ENCODE measurements at places on chromosomes 16 and 17.

- no peak for DNase-seq
Measured at GRCh38 chr17:4840893-4841242, 7.7 kb downstream of the MINK1 start.

- DNase-seq, result no peak
Measured at GRCh38 chr17:77666881-77667395, 291.6 kb upstream of the TNRC6C start.

GRCh38 chr17:81703747-81704654 lies 834 bp downstream of the MRPL12 start:
- DNase-seq, result no peak

DNA sequence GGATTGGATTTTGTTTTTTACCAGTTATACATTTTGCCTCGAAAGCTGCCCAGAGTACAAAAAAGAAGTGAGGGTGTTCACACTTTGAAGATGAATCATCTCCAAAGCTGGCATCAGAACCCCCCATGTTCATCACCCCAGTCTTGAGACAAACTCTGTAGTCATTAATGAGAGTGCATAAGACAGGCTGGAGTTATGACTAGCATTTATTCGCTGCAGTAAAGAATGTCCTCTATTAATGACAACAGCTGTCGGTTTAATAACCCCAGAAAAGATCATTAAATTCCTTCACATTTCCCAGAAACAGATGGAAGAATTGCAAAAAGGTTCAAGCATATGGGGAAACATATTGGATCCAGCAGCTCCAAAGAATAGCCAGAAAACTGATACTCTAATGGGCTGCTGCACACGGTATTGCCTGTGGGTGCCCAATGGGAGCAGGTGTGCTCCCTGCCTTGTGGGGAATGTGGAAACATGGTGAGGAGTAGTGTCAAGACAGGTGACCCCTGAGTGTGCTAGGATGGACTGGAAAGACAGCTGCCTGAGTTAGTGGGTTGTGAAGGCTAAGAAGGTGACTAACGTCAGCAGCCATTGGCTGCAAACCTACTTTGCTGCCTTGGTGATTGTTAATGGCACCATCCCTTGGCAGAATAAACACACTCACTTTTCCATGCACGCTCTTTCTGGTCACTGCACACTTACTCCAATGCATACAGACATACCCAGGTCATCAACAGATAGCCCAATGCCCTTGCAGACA lies 81.9 kb downstream of the AIPL1 start:
- no peak for DNase-seq

- no peak for DNase-seq
Measured at GRCh38 chr17:51666971-51667705, 406.8 kb downstream of the UTP18 start.

DNA sequence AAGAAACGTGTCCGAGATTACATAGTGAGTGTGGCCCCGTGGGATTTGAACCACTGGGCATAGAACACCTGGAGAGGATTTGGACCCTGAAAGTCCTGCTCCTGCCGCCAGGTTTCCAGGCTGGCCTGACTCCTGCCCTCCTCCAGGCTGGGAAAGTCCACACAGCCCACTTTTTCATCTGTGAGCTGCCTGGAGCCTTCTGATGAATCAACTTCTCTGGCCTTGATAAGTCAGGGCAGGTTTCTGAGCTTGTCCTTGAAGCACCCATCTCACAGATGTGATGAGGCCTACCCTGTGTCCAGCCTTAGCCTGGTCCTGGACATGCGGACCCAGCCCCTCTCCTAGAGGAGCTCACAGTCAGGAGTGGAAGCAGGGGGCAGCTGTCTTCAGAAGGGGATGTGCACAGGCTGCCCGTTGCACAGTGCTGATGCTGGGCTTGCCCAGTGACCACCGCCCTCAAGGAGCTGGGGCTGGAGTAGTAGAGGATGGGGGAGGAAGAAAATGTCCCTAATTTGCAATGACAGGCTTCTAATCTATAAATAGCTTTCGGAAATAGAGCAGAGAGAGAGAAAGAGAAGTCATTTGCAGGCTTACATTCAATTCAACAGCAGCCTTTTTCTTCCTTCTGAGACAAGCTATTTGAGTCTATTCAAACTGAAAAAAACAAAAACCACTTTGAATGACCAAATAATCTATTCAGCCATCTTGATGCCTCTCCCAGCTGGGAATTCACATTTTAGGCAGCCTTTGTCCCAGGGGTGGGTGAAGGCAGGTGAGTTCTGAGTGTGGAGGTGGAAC lies 73.5 kb upstream of the DNAJA2 start:
- no peak for DNase-seq

DNA sequence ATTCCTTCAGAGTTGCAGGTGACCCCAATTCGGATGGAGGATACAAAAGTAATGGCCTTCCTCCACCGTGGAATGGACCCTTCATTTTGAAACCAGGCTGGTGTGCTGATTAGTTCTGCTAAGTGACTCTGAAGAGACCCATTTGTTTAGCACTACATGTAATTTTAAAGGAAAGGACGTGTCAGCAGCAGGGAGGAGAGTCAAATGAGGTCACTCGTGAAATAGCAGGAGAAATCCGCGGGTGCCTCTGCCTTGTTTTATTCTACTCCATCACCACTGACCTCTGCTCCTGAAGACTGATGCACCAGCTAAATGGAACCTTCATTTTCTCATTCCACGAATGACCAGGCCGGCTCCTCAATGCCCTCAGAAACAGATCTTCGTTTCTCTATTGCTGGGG lies 589.2 kb downstream of the CDH11 start:
- no peak for DNase-seq

DNA sequence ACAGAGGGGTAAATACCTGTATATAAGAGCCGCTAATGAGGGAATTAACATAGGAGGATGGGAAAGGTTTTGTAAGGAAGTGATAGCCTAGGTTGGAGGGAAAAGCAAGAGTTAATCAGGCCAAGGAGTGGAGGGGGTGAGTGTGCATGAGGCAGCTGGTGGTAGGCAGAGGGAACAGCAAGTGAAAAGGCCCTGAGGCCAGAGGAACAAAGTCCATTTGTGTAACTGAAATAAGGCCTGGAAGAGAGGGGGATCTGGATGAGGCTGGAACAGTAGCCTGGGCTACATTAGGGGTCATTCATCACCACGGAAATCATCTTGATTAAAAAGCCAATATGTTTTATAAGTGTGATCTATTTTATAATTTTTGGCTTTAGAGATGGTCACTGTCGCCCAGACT lies 45.7 kb downstream of the FZD2 start:
- DNase-seq, result no peak

GRCh38 chr17:61874075-61874474 lies 10.7 kb upstream of the BRIP1 start:
- DNase-seq, result no peak

- no peak for DNase-seq
Measured at GRCh38 chr17:78529871-78530670, 47.1 kb downstream of the DNAH17 start.

- no peak for DNase-seq
Measured at GRCh38 chr16:12148120-12148519, 171.6 kb downstream of the SNX29 start.

GRCh38 chr17:50060951-50061712 lies 5.2 kb downstream of the ITGA3 start:
- no peak for DNase-seq

DNA sequence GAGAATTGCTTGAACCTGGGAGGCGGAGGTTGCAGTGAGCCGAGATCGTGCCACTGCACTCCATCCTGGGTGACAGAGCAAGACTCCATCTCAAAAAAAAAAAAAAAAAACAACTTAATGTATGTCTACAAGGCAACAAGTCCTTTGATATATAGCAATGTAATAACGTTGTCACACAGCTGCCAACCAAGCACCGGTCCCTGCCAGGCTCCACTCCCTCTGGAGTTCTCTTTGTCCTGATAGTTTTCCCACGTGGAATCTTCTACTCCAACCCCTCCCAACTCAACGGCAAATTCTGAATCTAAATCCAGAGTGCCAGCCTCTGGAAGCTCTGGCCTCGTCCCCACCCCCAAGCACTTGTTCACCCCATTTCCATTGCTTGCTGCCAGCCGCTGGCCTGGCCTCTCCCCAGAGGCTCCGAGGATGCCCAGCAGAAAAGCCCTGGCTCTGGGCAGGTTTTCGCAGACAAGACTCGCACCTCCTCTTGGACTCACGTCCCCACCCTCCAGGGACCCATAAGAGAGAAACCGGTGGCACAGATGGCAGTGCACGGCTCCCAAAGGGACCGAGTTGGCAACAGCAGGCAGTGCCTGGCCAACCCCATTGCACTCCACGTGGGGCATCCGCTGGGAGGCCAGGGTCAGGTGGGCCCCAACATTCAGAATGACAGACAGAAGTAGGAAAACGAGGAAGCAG lies 15.9 kb upstream of the CBX2 start:
- no peak for DNase-seq

GRCh38 chr17:70006159-70006558 lies 68.9 kb upstream of the KCNJ16 start:
- DNase-seq, result no peak

- no peak for DNase-seq
Measured at GRCh38 chr16:23269248-23269953, 32.7 kb upstream of the SCNN1B start.

- no peak for DNase-seq
Measured at GRCh38 chr17:55157165-55157564, 107.6 kb upstream of the HLF start.

GRCh38 chr17:79093270-79093669 lies 18.6 kb downstream of the ENGASE start:
- DNase-seq, result no peak

GRCh38 chr16:80791411-80791810 lies 13.0 kb downstream of the CDYL2 start:
- no peak for DNase-seq

DNA sequence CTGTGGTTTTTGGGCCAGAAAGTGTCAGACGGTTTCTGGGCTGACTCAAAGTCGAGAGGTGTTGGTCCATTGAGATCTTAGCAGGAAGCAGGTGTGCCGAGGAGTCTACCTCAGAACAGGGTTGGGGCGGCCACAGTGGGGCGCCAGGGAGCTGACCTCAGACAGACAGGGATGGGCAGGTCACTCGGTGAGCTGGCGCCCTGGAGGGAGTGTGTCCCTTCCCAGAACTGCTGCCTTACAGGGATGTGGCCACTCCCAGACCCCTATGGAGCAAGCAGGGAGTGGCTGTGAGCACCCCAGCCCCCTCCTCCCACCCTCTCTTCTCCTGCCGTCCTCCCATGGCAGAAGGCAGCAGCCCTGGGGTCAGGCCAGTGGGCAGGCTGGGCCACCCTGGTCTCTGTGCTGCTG lies 14.0 kb upstream of the DPEP1 start:
- no peak for DNase-seq

DNA sequence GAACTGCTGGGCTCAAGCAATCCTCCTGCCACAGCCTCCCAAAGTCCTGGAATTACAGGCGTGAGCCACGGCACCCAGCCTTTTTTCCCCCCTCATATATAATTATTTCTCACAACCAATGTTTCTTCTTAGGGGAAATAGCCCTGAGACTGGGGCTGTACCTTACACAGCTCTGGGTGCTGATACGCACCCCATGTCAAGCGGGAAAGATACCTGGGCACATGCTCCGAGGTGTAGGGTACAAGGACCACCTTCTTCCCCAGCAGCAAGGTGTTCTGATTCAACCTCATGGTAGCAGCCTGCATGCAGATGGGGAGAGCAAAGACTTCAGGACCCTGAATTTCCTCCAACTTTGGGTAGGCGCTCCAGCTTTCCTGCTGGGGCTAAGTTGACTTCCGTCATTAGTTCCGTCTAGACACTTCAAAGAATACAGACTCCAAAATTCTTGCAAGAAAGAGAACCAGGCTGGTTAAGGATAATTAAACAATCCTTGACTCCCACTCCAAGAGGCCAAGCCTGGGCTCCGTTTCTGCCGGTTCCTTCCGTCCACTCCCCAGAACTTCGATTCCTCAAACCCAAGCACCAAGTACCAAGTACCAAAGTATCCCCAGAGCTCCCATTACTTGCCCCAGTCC lies 619 bp downstream of the NAT9 start:
- no peak for DNase-seq

- peak; percentile 44 for DNase-seq
Measured at GRCh38 chr17:38883592-38884526, 14.0 kb downstream of the LASP1 start.

DNA sequence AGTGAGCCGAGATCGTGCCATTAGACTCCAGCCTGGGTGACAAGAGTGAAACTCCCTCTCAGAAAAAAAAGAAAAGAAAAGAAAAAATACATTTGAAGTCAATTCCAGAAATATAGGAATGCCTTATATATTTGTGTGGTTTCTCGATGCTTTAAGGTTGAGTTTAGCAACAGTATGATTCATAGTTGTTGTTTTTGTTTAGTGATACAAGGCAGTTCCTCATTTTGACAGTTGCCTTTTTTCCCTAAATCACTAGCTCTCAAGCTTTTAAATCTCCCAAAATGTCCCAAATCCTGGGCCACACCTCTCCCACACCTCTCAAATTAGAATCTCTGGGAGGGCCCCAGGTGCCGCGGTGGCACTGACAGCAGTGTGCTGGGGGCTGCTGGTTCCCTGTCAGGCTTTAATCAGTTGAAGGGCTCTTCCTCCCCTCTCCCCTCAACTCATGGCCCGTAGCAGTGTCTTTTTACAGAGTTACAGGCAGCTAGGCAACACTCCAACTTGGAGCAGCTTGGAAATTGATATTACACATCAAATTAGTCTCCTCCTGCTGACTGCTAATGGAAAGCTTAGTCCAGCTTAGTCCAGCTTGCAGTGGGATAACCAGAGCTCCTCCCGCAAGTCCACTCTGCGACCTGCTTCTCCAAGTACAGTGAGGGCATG lies 58.4 kb downstream of the EPN2 start:
- no peak for DNase-seq

DNA sequence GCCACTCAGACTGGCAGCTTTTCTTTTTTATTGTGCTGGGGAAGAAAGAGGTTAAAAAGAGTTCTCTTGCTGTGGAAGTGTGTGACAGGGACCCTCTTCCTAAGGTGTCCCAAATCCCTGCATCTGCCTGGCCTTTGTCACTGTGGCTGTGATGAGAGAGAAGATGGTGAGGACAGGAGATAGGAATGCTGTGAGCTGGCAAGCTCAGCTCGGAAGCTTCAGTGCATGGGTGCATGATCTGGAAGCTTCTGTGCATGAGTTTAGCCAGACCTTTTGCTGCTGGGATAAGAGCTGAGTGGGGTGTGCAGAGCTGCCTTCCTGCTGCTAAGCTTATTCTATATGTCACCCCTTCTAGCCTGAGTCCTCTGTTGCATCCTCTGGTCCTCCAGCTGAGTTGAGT lies 103.3 kb upstream of the CACNG3 start:
- DNase-seq, result no peak

Measured in neural crest cell (in vitro differentiated cells).